ENCODE measurements at places on chromosomes 5 and 9.

GRCh38 chr5:122770477-122770876 lies 4.4 kb upstream of the SNX2 start:
- DNase-seq: no peak

GRCh38 chr9:116342061-116342460 lies 188.5 kb downstream of the PAPPA start:
- DNase-seq: no peak

- DNase-seq: no peak
These were observed 69.9 kb upstream of the OR2K2 start for GRCh38 chr9:111399772-111400563.

GRCh38 chr5:6760686-6761085 lies 47.5 kb downstream of the TENT4A start:
- DNase-seq: no peak
